ENCODE measurements at places on chromosomes 12 and 14.

- no peak for DNase-seq
Observed at GRCh38 chr14:22554498-22555383, 34.3 kb downstream of the DAD1 start.

DNA sequence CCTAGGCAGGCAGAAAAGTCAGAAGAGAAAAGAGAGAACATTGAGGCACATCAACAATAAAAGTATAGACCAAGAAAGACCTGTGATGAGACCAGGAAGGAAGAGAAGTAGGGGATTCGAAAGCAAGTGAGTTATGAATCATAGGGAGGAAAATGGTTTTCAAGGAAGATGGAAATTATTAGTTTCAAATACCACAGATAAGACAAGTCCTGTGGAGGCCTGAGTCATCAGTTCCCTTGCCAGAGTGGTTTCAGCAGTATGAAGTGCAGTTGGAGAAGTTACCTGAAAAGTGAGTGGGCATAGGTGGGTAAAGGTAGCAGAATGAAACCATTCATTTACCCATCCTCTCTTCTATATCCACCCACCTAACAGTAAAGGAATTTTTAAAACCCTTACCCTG lies 25.2 kb upstream of the TSPAN8 start:
- no peak for DNase-seq

GRCh38 chr12:121013715-121014114 lies 2.6 kb downstream of the C12orf43 start:
- DNase-seq: no peak

GRCh38 chr12:20599757-20600156 lies 95.4 kb upstream of the SLCO1C1 start:
- no peak for DNase-seq

DNA sequence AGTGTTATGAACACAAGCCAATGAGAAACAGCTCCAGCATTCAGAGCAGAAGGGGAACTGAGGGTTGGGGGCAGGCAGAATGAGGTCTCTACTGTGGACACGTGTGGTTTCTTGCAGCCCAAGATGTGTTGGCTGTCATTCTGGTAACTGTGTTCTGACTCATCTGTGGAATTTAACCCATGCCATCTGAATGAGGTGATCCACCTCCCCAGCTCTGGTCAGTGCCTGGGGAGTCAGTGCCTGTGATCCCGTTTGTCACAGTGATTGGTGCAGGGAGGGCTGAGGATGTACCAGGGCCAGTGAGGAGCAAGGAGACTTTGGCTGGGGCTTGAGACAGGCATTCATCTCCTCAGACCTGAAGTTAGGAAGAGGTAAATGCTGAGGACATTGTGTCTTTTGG lies 216.8 kb downstream of the MSRB3 start:
- no peak for DNase-seq

GRCh38 chr14:88179716-88180115 lies 143.4 kb downstream of the KCNK10 start:
- no peak for DNase-seq

DNA sequence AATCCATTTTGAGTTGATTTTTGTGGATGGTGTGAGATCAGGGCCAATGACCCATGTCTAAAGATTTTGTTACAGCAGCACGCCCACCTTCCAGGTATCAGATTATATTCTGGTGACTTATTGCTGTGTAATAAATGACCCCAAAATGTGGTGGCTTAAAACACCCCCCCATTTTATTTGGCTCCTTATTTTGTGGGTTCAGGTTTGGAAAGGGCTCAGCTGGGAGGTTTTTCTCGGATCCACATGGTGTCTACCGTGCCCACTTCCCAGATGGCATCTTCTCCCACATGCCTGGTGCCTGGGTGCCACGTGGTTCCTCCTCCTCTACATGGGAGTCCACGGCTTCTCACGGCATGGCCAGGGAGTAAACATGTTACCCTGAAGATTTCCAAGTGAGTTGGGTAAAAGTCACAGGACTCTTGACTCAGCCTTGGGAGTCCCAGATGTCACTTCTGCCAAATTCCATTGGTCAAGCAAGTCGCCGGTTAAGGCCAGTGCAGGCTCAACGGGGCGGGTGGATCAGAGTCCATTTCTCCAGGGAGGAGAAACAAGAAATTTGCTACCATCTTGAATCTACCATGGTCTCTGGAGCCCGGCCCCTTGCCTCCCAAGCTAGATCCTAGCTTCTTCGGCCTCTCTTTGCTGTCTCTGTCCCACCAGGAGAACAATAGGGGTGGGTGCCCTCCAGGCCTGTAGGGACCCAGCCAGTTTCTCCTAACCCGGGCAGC lies 214.3 kb downstream of the KIF26A start:
- DNase-seq: no peak

Measured in activated T-cell treated with anti-CD3 and anti-CD28 coated beads for 48 hours (primary cell).